Stimulated activated CD8-positive, alpha-beta memory T cell treated with anti-CD3 and anti-CD28 coated beads, Interleukin-7, amount 100 ng/mL, for 1 hour (primary cell): ENCODE measurements at places on chromosomes 12 and 14.

GRCh38 chr14:28361486-28361885 is 405.1 kb upstream of the FOXG1 start:
- no peak for DNase-seq

DNA sequence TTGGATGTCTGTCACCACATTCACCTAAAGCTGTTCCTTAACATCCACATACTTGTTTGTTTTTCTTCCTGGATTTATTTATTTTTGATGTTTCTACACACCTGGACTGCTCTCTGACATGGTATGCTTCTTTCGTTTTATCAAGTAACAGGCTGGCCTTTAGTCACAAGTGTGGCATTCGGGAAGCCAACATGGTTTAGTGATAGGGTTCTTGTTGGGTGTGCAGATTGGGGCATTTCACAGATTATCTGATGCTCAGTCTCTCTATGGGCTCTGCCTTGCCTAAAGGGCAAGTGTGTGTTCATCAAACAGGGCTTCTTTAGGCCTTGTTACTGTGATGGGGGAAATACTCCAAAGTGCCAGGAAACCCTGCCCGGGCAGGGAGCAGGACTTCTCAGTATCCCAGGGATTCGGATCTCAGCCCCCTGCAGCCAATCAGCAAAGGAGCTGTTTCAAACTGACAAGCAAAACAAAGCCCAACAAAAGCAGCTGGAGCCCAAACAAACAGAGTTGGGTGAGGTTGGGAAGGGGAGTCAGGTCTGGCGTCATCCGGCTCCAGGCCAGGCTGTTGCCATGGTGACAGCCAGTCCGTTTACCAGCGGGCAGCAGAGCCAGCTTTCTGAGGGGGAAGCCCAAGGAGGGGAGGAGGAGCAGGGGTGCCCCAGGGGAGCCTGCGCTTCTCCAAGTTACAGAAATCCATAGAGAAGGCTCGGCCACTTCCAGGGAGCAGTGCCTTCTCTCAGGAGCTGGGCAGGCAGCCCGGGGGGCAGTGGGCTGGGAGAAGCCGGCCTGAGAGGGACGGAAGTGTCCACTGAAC is 31.9 kb downstream of the FOS start:
- DNase-seq: no peak

DNA sequence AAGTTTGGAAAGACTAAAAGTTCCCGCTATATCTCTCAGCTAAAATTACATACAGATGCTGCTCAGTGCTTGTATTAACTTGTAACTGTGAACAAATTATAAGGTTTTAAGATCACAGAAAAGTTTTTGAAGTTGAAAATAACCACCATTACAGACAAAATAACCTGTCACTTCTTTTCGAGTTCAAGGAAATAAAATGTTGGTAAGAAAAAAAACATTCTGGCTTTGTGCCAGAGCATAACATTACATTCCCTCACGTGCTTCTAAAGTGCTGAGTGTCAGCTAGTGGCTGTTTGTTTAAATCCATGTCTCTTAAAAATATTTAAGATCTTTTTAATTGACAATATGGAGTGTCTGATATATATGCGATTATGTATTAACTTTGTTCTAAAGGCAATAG is 27.2 kb upstream of the ADAMTS20 start:
- DNase-seq: no peak

- no peak for DNase-seq
Observed at GRCh38 chr14:77088645-77089044, 9.4 kb upstream of the CIPC start.

DNA sequence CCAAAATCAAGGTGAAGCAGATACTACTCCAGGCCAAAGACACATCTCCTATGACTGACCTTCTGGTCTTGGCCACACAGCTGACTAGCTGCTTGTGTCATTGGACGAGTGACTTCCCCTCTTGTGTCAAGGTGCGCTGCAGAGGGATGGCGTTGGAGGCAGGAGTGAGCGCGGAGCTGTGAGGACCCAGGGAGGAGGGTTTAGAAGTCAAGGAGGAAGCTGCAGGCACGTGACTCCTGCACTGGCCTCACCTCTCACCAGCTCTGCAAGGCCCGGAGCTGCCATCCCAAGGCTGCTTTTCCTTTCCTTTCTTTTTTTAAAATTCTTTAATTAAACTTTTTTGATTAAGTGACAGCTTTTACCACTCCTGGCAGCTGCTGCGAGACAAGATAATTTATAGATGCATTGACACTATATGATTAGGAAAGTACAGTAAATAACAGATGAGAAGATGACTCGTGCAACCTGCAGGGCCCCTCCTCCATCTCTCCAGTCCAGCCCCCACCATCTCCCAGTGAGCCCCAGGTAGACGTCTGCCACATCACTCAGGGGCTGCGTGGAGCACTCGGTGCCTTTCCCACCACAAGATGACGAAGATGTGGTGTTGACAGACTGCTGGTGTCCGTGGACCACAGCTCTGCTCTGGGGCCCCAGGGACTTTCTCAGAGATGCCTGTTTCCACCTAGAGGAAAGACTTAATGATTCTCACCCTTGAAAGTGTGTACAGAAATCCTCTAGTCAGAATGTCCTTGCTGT is 350.6 kb downstream of the CACNA1C start:
- no peak for DNase-seq

DNA sequence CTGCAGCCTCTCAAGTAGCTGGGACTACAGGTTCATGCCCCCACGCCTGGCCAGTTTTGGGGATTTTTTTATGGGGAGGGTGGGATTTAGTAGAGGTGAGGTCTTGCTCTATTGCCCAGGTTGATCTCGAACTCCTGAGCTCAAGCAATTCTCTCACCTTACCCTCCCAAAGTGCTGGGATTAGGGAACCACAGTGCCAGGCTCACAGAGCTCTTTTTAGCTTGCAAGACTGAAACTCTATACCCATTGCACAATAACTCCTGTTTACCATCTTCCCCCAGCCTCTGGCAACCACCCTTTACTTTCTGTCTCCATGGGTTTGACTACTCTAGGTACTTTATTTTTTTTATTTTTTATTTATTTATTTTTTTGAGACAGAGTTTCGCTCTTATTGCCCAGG is 25.7 kb upstream of the CDK17 start:
- no peak for DNase-seq

DNA sequence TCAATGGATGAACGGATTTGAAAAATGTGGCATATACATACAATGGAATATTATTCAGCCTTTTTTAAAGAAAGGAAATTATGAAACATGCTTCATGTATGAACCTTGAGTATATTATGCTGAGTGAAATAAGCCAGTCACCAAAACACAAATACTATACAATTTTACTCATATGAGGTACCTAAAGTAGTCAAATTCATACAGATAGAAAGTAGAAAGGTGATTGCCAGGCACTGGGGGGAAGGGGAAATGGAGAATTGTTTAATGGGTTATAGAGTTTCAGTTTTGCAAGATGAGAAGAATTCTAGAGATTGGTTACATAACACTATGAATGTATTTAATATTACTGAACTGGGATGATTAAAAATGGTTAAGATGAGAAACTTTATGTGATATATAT is 171.4 kb downstream of the TMTC3 start:
- DNase-seq: no peak

DNA sequence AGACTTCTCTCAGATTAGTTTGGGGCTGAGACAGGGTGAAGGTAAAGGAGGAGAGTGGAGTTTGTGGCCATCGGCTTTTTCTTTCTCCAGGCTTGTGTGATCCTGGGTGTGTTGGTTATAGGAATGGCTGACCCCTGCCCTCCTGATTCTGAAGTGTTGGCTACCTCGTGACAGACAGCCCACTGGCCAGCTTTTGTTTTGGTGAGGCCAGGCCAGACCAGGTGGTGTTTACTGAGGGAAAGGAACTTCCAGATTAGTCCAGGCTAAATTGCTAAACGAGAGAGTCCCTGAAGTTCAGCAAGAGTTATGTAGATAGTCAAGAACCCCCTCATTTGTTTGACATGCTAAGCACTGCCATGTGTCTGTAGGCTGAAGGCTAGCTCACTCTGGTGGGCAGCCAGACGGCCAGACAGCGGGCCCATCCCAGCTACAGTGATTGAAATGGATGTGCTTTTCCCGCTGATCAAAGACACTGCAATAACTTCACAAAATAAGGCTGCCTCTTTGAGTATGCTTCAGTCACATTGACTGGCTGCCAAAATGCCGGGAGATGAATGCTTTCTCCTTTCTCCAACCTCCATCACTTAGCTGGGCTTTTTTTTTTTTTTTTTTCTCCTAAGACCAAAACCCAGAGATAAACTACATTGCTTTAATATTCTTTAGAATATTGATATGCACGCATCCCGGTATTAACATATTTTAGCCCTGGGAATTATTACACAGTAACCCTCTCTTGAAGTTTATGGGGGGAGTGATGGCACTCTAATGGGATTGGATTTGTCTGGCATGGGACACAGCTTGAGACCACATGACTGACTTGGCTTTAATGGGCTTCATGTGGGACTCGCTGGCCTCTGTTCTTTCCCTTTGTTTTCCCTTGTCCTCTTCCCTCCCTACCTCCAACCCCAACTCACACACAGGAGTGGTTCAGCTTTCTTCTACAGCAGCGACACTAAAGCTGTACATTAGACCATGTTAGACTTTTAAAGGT is 76.9 kb downstream of the SMOC1 start:
- DNase-seq: no peak

GRCh38 chr12:85866986-85867776 is 6.9 kb upstream of the NTS start:
- no peak for DNase-seq

DNA sequence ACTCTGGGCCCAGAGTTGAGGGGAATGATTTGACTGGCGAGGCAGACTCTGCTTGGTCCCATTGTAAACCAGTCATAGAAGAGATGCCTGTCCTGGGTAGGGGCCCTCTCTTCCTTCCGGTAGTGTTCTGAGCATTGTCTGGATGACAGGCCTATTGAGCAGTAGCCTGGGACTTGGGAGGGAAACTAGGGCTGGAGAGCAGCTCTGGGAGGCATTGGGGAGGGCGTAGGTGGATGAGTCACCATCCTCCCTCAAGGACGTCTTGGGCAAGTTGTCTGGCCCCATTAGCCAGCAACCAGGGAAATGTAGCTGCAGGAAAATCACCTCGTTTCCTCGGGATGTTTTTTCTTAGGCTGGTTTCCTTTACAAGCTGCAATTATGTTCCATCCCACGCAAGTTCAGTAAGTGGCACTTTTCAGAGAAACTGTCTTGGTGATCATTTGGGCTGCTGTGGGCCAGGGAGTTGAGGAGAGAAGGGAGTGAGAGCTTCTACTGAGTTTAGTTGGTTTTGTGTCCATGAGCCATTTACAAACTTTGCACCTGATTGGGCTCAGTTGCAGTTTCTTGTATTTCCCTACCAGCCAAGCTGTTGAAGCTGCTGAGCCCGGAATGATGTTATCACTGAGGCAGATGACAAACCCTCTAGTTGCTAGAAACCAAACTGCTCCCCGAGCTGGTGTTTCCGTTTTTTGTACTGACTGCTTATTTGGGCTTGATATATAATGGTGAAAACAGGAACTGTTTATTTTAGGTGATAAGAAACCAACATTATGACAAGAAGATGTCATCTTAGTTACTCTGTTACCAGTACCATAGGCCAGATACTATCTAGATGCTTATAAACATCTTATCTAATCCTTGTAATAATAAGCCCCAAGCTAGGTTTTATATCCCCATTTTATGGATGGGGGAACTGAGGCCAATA is 147.6 kb downstream of the CHST11 start:
- peak; percentile 17 for DNase-seq

GRCh38 chr12:754473-754820 is 2.1 kb downstream of the WNK1 start:
- DNase-seq: no peak

GRCh38 chr14:98916036-98916435 is 356.0 kb downstream of the BCL11B start:
- no peak for DNase-seq

DNA sequence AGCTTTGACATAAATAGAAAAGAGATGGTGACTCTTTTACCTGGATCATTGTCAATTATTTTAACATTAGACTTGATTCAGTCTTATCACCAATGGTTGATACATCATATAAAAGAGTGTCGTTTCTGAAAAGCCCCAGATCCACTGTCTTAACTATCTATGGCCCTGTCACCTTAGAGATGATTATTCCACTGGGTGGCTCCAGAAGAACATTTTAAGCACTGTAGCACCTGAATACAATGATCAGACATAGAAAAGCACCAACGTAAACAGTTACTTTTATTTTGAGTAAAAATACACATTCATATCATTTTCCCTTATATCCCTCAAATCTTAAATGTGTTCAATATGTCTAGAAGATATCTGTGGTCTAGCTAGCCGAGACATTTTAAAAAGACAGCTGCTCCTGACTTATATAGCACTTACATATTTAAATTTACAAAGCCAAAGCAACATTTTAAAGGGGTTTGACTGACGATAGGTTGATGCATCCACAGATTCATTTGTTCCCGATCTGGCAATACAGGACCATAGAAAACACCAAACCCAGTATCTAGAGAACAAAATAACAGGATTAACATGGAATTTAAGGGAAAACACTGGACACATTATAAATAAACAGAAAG is 32.9 kb downstream of the TSPAN8 start:
- DNase-seq: no peak

DNA sequence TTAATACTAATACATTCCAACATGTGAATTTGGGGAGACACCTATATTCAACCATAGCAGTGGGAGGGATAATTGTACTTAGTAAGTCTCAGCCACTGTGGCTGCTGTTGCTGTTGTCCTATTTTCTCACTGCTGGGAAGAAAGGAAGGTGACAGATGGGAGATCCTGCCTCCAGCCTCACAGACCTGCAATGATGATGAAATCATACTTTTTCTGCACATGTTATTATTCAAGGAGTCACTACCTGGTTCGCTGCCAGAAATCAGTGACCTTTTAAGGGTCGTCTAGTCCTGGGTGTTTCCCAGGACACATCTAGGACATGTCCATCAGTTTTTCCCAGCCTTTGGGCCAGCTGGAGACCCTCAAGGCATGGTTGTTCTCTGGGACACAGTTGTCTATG is 106.2 kb upstream of the RPH3A start:
- no peak for DNase-seq

- no peak for DNase-seq
Observed at GRCh38 chr14:28483506-28483905, 283.1 kb upstream of the FOXG1 start.

DNA sequence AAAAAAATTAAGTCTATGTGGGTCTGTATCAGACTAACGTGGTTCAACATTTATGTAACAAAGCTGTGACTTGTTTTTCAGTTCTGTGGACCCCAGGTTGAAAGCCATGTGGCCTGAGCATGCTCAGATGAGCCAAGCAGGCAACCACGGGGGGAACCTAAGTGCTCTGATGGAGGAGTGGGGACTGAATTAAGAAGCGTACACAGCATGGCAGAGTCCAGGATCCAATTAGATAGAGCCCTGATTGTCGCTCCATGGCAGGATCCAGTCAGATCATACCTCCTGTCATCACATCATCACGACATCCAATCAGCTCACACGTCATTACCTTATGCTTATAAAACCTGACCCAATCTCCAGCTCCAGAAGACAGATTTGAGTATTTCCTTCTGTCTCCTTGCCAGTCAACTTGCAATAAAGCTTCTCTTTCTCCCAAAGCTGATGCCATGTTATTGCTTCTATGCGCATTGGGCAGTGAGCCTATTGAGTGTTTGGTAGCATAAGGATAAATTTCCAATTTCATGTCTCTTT is 1013.1 kb upstream of the TMEM132C start:
- no peak for DNase-seq

GRCh38 chr14:22535126-22535525 is 53.9 kb downstream of the DAD1 start:
- DNase-seq: no peak

- no peak for DNase-seq
Observed at GRCh38 chr14:44662250-44662891, 155.3 kb upstream of the FSCB start.
